Colonic mucosa (tissue), 4 donors: ENCODE measurements at places on chromosomes 4 and X.

GRCh38 chr4:56320293-56320692, 67.0 kb downstream of the AASDH start:
- H3K27me3 ChIP-seq: no peaks in the 10 kb centered on the region
- H3K4me1 ChIP-seq: no peaks in the 10 kb centered on the region
- no peak overlapping the region for H3K4me3 ChIP-seq
- no peak overlapping the region for H3K27ac ChIP-seq
- no peak for DNase-seq

DNA sequence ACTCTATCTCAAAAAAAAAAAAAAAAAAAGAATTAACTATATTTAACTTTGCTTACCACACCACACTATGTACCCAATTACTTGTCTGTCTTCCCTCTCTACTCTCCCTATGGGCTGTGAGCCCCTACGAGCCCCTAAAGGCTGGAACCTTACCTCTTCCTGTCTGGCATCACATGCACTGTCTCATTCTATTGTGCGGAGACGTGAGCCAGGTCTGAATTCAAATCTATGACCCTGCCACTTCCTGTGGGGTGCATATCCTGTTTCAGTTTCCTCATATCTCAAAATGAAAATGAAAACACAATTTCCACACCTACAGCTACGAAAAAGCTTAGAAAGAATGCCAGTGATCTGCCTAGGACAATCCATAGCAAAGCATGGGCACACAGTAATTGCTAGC, 42.9 kb upstream of the HS3ST1 start:
- peak; percentile 35 for DNase-seq
- H3K36me3 ChIP-seq: no peaks in the 10 kb centered on the region
- no peaks in the 10 kb centered on the region for H3K27me3 ChIP-seq
- no peaks in the 10 kb centered on the region for H3K4me1 ChIP-seq

- no peak overlapping the region for H3K4me3 ChIP-seq
- H3K4me1 ChIP-seq: no peaks in the 10 kb centered on the region
- no peak for DNase-seq
Observed at GRCh38 chr4:113410686-113411085, 350.9 kb downstream of the CAMK2D start.

DNA sequence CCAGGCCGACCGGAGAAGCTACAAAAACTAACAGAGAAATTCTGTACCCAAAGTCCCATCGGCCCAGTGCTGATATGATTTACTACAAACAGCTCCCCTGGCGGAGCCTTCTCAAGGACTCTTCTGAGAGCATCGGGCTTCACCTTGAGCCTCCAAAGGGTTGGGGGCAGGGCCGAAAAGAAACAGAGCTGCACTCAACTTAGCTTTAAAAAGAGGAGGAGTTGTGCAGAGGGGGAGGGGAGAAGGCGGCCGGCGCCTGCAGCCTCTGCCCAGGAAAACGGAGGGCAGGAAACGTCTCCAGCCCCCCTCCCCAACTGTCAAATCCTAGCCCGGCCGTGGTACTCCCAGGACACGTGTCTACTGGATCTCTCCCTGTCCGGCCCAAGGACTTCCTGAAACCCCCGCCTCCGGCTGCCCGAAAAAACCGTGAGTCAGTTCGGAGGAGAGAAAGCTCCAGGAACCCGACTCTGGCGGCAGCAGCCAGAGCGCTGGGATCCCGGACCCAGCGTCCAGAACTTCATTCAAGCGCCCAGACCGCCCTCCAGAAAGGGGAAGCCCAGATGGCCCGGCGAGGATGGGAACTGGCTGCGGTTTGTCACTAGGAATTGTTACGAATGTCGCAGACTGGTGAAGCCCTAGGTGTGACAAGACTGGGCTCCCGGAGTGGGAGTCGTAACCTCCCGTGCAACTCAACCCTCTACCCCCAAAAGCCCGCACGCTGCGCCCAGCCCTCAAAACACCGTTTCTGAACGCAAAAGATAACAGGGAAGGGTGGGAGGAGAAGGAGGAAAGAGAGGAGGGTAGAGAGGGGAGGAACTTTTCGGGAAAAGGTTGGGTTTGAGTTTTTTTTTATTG, 973 bp downstream of the ADAMTS3 start:
- no peaks in the 10 kb centered on the region for H3K4me1 ChIP-seq
- H3K27me3 ChIP-seq: peaks cover 9% of the 10 kb centered on the region
- peak overlapping the region; percentile 55 for H3K27ac ChIP-seq

- DNase-seq: no peak
- H3K27me3 ChIP-seq: no peaks in the 10 kb centered on the region
- H3K27ac ChIP-seq: no peak overlapping the region
- no peak overlapping the region for H3K4me3 ChIP-seq
Observed at GRCh38 chrX:38860106-38861013, 59.1 kb downstream of the MID1IP1 start.

DNA sequence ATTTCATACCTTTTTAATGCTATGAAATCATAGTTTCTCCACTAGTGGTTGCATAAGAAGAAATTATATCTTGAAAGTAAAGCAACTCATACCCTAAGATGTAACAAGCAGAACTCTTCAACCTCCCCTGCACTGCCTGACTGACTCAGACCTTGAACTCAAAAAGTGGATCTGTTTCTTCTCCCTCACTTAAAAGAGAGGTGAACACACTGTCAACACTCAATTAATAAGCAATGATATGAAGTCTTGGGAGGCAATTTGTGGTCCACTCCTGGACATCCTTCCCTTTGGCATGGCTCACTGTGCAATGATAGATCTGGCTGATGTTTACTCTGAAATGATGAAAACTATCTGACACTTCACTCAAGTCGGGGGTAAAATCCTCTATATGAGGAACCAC, 282.0 kb upstream of the DKK2 start:
- DNase-seq: no peak
- no peaks in the 10 kb centered on the region for H3K27me3 ChIP-seq
- no peak overlapping the region for H3K4me3 ChIP-seq
- no peaks in the 10 kb centered on the region for H3K36me3 ChIP-seq

GRCh38 chr4:55256787-55257186, 89.3 kb upstream of the SRD5A3 start:
- H3K36me3 ChIP-seq: no peaks in the 10 kb centered on the region
- H3K4me3 ChIP-seq: no peak overlapping the region
- no peak for DNase-seq

- H3K4me3 ChIP-seq: no peak overlapping the region
- no peak overlapping the region for H3K27ac ChIP-seq
- no peaks in the 10 kb centered on the region for H3K36me3 ChIP-seq
- no peak for DNase-seq
- no peaks in the 10 kb centered on the region for H3K4me1 ChIP-seq
Observed at GRCh38 chr4:119835613-119835910, 207.0 kb upstream of the PDE5A start.

- H3K4me3 ChIP-seq: no peak overlapping the region
- H3K4me1 ChIP-seq: no peaks in the 10 kb centered on the region
- H3K36me3 ChIP-seq: no peaks in the 10 kb centered on the region
Observed at GRCh38 chr4:12324965-12325364, 896.3 kb upstream of the HS3ST1 start.

DNA sequence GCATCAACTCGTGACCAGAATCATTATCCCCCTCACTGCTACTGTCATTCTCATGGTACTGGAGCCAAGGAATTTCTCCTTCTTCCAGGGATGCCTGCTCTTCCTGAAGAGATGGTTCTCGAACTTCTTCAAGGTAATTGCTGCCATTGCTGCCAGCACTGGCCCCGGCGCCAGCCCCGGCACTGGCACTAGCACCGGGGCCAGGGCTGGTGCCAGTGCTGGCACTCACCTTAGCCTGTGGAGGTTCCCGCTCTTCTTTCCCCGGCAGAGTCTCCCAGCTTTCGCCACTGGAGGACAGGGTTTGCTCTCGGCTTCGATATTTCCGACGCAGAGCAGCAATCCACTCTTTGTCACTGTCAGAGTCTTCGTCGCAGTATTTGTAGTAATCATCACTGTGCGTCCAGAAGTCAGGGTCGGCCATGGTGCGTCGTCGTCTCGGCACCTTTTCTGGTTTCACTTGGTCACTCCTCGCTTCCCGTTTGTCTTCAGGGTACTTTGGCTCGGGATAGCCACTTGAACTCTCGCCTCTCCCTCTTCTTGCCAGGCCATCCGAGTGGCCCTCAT, 3.4 kb downstream of the PJA1 start:
- peaks cover 6% of the 10 kb centered on the region for H3K27me3 ChIP-seq
- H3K27ac ChIP-seq: no peak overlapping the region
- H3K4me3 ChIP-seq: no peak overlapping the region
- no peak for DNase-seq

GRCh38 chr4:144531841-144532240, 114.1 kb upstream of the HHIP start:
- no peak for DNase-seq
- no peak overlapping the region for H3K27ac ChIP-seq
- no peaks in the 10 kb centered on the region for H3K36me3 ChIP-seq
- no peak overlapping the region for H3K4me3 ChIP-seq
- H3K4me1 ChIP-seq: no peaks in the 10 kb centered on the region
- H3K27me3 ChIP-seq: no peaks in the 10 kb centered on the region

GRCh38 chr4:92014067-92014466, 289.7 kb upstream of the GRID2 start:
- no peaks in the 10 kb centered on the region for H3K4me1 ChIP-seq
- no peaks in the 10 kb centered on the region for H3K27me3 ChIP-seq
- peak; percentile 47 for DNase-seq

DNA sequence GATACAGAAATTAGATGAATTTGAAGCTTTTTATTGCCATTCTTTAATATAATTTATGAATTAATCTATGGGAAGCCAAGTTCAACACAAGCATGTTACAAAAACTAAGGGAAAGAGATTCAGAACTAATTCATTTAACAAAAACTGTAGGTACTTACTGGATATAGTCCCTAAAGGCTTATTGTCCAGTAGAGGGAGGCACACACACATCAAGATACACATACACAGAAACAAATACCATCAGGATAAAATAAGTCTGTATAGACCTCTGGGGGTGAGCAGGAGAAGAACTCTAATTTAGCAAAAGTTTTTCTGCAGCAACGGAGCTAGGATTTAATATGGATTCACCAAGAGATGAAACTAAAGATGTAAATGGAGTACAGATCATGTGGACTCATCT, 83.0 kb upstream of the IL13RA1 start:
- H3K4me1 ChIP-seq: no peaks in the 10 kb centered on the region
- H3K27ac ChIP-seq: no peak overlapping the region
- no peak overlapping the region for H3K4me3 ChIP-seq
- no peak for DNase-seq
- H3K27me3 ChIP-seq: no peaks in the 10 kb centered on the region

GRCh38 chr4:87333267-87333666, 10.6 kb upstream of the HSD17B13 start:
- no peak overlapping the region for H3K27ac ChIP-seq
- H3K4me3 ChIP-seq: no peak overlapping the region
- no peak for DNase-seq
- no peaks in the 10 kb centered on the region for H3K4me1 ChIP-seq
- no peaks in the 10 kb centered on the region for H3K27me3 ChIP-seq
- peaks cover under 1% of the 10 kb centered on the region for H3K36me3 ChIP-seq

DNA sequence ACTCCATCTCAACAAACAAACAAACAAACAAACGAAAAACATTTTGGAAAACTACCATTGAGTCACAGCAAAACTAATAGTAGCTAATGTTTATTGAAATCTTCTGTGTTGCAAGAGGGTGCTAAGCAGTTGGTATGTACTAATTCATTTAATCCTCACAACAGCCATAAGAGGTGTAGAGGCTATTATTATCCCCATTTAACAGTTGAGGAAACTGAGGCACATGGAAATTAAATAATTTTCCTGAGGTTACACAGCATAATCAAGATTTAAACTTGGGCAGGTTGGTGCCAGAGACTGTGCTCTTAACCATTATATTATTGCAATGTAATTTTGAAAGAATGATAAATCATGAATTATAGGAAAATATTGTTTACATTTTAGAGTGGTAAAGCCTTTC, 17.5 kb upstream of the RHOH start:
- no peak overlapping the region for H3K4me3 ChIP-seq
- H3K4me1 ChIP-seq: no peaks in the 10 kb centered on the region
- H3K36me3 ChIP-seq: no peaks in the 10 kb centered on the region
- H3K27me3 ChIP-seq: no peaks in the 10 kb centered on the region

- H3K4me3 ChIP-seq: no peak overlapping the region
- no peaks in the 10 kb centered on the region for H3K36me3 ChIP-seq
- no peak overlapping the region for H3K27ac ChIP-seq
- DNase-seq: no peak
- H3K27me3 ChIP-seq: no peaks in the 10 kb centered on the region
- no peaks in the 10 kb centered on the region for H3K4me1 ChIP-seq
Observed at GRCh38 chr4:183729430-183730328, 70.6 kb downstream of the TRAPPC11 start.

DNA sequence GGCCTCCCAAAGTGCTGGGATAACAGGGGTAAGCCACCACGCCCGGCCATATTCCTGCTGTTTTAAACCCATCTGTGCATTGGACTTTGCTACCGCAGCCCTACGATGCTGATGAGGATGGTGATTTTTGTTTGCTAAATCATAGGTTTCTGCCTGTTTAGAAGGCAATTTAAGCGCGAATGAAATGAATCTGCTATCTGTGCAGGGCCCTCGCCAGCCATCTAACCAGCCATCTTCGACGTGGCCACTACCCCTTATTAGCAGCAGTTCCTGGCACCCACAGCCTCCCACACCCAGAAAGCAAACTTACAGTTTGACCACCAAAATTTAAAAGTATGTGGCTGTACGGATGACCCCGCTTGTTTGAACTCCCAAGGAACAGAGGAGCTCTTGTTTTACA, 178.5 kb downstream of the SHOX start:
- no peaks in the 10 kb centered on the region for H3K4me1 ChIP-seq
- H3K27ac ChIP-seq: no peak overlapping the region
- no peaks in the 10 kb centered on the region for H3K36me3 ChIP-seq
- H3K27me3 ChIP-seq: no peaks in the 10 kb centered on the region
- H3K4me3 ChIP-seq: no peak overlapping the region

DNA sequence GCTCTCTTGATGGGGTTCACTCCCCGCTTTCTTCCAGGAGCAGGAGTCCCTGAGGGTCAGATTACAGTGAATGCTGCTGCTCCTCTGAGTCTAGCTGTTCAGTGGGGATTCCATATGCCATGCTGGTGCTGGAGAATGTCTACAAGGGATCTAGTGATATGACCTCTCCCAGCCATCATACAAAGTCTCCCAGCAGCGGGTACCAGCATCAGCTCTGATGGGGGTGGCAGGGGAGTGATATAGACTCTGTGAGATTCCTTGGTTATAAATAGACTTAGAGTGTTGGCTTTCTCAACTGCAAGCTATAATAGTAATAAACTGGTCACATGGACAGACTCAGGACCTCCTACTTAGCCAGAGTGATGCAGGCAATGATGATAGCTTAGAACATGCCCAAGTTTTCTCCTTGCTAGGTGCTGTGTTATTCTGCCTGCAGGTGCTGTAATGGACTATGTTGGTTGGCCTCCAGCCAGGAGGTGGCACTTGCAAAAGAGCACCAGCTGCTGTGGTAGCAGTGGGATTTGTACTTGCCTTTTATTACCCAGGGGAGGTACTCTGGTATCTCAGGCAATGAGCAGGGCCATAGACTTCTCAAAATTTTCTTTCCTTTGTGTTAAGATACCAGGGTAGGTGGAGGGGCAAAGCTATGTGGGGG, 202.9 kb downstream of the CHIC1 start:
- H3K4me1 ChIP-seq: no peaks in the 10 kb centered on the region
- peaks cover 4% of the 10 kb centered on the region for H3K27me3 ChIP-seq
- DNase-seq: no peak
- no peak overlapping the region for H3K27ac ChIP-seq
- no peak overlapping the region for H3K4me3 ChIP-seq
